ENCODE measurements at places on chromosomes 13 and 19.
A peak's percentile ranks its signal among the peaks of the same experiment; 100 is the strongest.

GRCh38 chr19:39264306-39265290 is 3.6 kb upstream of the IFNL2 start:
- DNase-seq = no peak

DNA sequence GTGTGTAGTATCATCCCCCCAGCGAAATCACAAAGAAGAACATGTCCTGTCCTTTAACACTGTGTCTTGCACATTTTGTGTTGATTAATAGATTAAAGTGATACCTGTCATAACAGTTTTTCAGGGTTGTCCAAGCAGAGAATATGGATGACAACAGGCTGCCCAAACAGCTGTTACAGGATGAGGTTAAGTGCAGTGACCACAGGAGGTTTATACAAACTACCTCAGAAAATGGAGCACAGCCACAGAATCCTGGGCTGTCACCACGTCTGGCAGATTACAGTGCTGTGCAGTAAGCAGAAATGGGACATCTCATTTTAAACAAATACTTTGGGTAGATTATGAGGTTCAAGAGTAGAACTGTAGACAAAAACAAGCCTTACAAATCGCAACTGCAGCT is 575.6 kb downstream of the DCT start:
- no peak for DNase-seq

- no peak for DNase-seq
Observed at GRCh38 chr19:41699231-41699967, 9.0 kb upstream of the CEACAM5 start.

GRCh38 chr13:106455777-106456176 is 79.7 kb downstream of the EFNB2 start:
- no peak for DNase-seq

- no peak for DNase-seq
Observed at GRCh38 chr19:55677572-55678028, 2.6 kb downstream of the EPN1 start.

GRCh38 chr13:25753976-25754375 is 297.8 kb downstream of the SHISA2 start:
- no peak for DNase-seq

DNA sequence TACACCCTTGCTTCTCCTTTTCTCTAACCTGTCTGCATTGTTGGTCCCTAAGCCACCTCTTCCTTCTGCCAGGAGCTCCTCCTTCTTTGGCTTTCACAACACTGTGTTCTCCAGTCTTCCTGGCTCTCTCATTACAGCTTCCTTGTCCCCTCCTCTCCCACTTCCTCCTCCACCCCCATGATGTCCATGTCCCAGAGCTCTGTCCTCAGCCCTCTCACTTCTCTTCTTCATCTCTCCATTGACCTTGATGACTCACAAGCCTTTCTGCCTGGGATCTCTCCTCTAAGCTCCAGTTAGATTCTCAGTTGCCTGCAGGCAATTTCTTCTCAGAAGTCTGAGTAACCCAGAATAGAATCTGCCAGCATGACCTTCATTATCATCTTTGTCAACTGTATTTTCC is 100.3 kb upstream of the WASF3 start:
- no peak for DNase-seq

DNA sequence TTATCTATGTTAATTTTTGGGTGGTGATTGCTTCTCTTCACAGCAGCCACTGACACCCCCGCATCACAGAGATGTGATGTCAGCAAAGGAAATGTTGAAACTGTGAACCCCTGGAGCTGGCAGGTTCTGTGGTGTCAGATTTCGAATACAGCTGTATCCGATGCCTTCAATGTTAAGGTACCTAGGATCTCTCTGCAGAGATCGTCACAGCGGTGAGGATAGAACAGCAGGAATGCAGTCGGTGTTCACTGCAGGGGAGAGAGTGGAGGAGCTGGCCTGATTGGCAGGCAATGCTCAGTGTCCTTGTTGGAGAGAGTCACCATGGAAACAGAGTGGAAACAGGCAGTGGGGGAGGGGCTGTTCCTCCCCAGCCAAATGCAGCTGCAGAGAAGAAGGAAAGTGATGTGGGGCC is 79.5 kb upstream of the ZNF835 start:
- no peak for DNase-seq

DNA sequence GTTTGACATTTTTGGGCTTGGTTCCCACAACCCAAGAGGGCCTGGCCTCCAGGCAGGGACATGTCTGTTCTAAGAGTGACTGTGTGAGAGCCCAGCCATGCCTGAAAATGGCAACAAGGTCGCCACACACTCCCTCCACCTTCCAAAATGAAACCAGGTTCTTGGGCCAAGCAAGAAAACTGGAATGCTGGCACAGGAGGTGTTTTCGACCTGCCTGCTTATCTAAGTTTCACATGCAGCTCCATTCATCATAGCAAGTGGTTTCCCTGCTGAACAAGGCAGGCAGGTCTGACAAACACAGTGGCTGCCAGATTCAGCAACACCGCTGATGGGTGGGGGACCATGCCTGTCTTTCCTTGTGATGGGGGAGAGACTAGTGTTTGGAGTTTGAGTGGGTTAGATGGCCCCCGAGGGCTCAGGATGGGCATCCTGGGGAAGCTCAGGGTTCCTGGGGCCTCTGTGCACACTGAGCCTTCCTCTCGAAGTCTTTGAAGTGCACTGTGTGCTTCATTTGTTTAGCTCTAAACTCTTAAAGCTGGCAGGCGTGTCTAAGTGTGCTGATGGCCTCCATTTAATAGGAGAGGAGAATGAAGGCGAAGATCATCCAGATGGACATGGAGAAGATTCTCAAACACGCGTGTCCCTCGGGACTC is 17.9 kb upstream of the GAS6 start:
- DNase-seq = no peak

DNA sequence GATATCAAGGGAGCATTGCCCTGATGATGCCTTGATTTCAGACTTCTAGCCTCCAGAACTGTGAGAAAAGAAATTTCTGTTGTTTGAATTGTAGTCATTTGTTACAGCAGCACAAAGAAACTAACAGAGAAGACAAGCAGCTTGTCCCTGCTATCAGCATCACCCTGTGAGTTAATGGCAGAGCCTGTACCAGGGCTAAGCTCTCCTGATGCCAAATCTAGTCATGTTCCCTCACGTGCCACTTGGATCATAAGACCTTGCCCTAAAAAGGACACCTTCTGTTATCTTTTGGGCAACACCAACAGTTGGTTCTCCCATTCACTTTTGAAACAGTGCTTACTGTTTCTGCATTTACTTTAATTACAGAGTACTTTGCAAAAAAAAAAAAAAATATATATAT is 14.8 kb downstream of the RCBTB2 start:
- no peak for DNase-seq

GRCh38 chr13:48594096-48594815 is 59.5 kb upstream of the CYSLTR2 start:
- DNase-seq = no peak

GRCh38 chr13:46385946-46386345 is 1.1 kb downstream of the RUBCNL start:
- DNase-seq = no peak

- no peak for DNase-seq
Observed at GRCh38 chr13:100389617-100390016, 199.0 kb downstream of the GGACT start.

GRCh38 chr19:48554385-48555091 is 2.6 kb downstream of the SULT2B1 start:
- no peak for DNase-seq

GRCh38 chr19:30394481-30395151 is 22.4 kb downstream of the ZNF536 start:
- no peak for DNase-seq

DNA sequence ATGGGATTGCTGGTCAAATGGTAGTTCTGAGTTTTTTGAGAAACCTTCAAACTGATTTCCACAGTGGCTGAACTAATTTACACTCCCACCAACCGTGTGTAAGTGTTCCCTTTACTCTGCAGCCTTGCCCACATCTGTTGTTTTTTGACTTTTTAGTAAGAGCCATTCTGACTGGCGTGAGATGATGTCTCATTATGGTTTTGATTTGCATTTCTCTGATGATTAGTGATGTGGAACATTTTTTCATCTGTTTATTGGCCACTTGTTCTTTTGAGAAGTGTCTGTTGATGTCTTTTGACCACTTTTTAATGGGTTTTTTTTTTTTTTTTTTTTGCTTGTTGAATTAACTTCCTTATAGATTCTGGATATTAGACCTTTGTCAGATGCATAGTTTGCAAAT is 4.3 kb downstream of the CAB39L start:
- no peak for DNase-seq

- DNase-seq = no peak
Observed at GRCh38 chr13:30105381-30105780, 202.0 kb downstream of the KATNAL1 start.

DNA sequence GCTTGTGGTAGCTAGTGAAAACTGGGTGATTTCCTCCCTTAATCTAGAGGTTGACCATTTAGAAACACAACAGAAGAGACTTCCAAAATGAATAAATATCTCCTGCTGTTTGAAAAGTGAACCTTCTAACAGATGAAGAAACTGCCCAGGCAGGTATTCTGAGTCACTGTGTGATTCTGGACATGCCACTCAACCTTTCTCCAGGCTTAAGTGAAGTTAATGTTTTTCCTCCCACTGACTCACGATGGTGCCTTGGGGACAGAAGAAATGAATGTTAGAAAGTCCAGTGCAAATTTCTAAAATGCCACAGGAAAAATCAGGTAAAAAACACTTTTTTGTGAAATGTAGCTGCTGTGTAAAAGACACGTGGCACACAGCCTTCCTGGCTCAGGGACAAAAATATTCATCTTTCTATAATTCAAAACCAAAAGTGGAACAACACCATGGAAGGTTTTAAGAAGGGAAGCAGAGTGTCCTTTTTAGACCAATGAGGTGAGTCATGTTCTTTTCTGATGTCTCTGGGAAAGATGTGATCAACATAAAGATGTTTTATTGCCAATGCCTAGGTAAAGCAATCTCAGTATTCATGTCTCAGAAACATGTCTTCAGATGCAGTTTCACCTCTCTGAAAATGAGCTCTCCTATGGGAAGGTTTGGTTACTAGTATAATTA is 9.1 kb downstream of the UBE2L5 start:
- no peak for DNase-seq

- DNase-seq = no peak
Observed at GRCh38 chr19:44757057-44757734, 8.7 kb downstream of the BCL3 start.

DNA sequence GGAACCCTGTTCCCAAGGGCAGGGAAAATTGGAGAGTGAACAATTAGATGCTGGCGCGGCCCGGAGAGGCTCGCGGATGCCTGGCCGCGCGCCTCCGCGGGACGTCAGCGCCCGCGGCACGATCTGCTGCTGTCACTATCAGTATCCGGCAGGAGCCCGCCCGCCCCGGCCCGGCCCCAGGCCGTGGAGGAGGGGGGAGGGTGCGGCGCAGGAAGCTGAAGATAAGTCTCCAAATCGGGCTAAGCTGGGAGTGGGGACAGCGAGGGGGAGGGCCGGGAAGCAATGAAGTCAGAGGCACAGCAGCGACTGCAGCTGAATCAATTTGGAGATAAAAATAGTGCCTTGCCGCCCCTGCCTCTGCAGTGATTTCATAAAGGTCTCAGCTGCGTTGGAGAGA is 441.5 kb upstream of the KLF12 start:
- no peak for DNase-seq

GRCh38 chr13:79404985-79405384 is 1.1 kb downstream of the RBM26 start:
- no peak for DNase-seq

- peak; percentile 27 for DNase-seq
Observed at GRCh38 chr19:12064590-12065538, at the start of gene ZNF844. Gene ZNF844, plus strand, starts transcription at chr19:12064731. Its CDS starts 143 bp downstream, at chr19:12064874.

DNA sequence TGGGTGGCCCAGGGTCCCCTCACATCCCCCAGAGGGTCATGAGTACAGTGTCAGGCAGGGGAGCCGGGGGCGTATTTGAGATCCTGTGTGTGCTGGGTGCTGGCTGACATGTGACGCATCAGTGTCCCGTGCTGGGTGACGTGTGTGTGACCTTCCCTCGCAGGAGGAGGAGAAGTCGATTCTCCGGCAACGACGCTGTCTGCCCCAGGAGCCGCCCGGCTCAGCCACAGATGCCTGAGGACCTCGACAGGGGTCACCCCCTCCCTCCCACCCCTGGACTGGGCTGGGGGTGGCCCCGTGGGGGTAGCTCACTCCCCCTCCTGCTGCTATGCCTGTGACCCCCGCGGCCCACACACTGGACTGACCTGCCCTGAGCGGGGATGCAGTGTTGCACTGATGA is 25.8 kb downstream of the PNPLA6 start:
- no peak for DNase-seq

DNA sequence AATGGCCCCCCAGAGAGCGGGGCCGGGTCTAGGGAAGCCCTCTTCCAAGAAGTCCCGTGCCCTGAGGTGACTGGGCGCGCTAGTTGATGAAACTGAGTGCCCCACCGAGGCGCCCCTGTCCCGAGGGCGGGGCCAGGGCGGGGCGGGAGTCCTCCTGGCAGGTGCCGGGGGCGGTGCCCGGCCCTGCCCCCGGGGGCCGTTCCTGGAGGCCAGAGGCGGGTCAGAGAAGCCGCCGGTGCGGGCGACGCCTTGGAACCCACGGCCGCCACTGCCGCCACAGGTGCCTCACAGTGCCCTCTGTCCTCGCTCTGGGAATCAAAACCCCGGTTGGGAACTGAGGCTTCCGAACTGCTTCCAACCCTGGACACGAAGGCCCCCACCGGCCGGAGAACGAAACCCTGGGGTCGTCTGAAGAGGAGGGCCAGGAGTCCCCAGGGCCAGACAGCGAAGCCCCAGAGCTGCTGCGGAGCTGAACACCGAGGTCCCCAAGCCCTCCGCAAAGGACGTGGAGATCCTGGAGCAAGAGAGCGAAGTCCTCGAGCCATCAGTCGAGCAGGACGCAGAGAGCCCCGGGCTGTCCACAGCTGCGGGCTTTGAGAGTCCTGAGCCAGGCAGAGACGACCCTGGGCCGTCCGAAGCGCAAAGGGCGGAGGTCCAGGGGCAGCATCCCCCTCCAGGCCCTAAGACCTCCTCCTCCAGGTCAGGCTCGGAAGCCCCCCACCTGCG is at the start of gene MISP3:
MISP3 (plus strand) TSS at position 252 of the 726 bp plus-strand sequence. CDS start 524 bp downstream, outside the sequence.
- no peak for DNase-seq

GRCh38 chr19:47417746-47418691 is 1.3 kb downstream of the MEIS3 start:
- no peak for DNase-seq

- no peak for DNase-seq
Observed at GRCh38 chr19:682678-683320, 6.6 kb downstream of the FSTL3 start.

GRCh38 chr13:99501848-99502301 is 603 bp downstream of the TM9SF2 start:
- DNase-seq = no peak

GRCh38 chr19:3225677-3226093 is 1.2 kb downstream of the CELF5 start:
- DNase-seq = no peak

Measured in Panc1 (cell line).